ENCODE measurements at places on chromosomes 7 and 10.

GRCh38 chr10:114648368-114648767 is 9.7 kb downstream of the ABLIM1 start:
- DNase-seq = no peak

- DNase-seq = no peak
These were observed 75.3 kb upstream of the DNAAF5 start for GRCh38 chr7:651032-651728.

GRCh38 chr10:13722747-13723653 is 136.2 kb downstream of the PRPF18 start:
- no peak for DNase-seq

DNA sequence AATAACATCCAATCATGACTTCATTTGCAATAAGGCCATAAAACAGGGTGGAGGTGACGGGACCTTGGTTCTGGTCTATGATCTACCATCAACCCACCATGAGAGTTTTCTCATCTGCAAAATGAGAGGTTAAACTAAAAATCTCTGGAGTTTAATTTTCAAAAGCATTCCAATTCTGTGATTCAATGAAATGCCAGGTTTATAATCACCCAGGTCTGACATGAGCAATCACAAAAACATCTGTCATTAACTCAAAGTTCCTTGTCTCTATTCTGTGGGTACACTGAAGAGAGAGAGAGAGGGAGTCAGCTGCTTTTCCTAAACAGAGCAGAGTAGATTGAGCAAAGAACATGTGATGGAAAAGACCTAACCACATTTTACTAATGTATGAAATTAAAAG is 75.4 kb downstream of the NUDCD3 start:
- DNase-seq = no peak

DNA sequence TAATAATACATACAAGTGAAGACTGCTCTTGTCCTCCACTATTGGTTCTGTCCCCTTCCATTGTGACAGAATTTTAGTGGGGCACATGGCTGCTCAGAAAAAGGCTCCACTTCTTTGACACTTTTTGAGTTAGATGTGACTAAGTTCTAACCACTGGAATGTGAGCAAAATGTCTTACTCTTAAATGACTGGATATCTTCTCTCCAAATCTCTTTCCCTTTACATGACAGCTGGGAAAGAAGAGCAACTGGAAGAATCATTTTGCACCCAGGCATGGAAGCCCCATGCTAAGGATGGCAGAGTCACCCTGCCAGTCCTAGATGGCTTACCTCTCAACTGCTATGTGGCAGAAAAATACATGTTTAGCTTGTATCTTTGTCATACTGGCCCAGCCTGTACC is 97.7 kb downstream of the CACNA2D1 start:
- DNase-seq = no peak

DNA sequence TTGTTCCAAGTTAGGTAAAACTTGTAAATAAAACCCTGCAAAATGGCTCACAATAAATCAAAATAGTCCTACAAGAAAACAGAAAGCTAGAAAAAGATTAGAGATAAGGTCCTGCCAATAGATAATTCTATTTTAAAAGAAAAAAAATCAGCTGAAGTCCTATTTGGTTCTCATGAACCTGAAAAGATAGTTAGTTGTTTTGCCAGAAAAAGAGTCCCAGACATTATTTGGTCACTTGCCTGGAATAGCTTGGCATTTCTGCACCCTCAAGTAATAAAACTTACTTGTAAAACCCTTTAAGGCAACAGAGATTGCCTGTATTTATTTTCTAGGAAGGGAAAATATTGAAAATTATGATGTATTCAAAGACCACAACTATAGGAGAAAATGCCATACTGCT is 47.7 kb downstream of the LRRN3 start:
- no peak for DNase-seq

- no peak for DNase-seq
These were observed 294.7 kb upstream of the PITRM1 start for GRCh38 chr10:3467052-3467951.

DNA sequence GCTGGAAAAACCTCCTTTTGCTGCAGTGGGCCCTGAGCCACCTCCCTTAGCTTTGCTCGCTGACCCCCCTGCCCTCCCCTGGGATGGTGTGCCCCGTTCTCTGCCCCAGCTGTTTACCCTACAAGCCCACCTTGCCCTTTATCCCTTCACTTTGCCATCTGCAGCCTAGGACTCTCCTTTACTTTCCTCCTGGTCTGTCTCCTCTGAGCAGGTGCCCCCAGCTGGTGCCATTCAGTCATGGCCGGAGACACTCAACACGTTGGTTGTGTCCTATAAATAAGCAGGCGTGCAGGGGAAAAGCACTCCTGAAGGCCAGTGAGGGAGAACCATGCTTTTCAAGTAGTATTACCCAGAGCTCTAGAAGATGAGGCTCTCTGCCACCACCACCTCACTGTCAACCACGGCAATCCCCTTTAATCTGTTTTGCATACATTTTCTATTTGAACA is 6.1 kb downstream of the RASSF4 start:
- DNase-seq = no peak

DNA sequence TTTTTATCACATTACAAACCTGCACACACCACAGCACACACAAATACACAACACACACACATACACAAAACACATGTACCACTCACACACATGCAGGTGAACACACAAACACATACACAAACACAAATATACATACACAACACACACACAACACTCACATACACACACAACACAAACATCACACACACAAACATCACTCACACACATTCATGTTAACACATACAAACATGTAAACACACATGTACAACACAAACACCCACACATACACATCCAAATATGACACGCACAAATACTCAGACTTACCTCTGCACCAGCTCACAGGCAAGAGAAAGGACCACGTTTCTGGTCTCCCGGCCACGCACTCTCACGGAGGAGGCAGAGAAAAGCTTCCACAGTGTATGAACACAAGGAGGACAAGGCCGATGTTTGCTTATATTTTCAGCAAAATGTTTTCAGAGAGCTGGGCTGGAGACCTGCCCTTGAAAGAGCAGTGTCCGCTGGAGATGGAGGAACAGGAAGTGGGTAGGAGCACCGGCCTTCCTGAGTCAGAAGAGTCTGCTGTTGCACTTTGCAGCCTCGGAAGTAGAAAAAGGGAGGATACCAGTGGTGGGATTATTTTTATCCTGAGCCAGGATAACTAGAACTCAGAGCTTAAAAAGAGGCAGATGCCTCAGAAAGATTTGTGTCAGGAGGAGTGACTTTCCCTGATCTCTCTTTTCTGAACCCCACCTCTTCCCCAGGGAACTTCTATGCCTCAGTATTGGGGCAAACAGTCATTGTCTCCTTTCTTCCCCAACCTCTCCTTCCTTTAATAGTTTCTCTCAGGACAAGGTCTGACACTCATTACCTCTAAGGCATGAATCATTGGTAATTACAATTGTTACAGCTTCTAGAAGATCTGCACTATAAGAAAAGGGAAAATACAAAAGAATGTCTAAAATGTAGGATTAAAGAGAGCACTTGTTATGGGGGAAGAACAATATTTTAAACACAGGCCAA is at the start of gene GIMAP6:
Gene GIMAP6, minus strand, starts transcription at position 520 of the 999 bp plus-strand sequence. CDS start 2,243 bp downstream, outside the sequence.
- DNase-seq = peak; percentile 11

DNA sequence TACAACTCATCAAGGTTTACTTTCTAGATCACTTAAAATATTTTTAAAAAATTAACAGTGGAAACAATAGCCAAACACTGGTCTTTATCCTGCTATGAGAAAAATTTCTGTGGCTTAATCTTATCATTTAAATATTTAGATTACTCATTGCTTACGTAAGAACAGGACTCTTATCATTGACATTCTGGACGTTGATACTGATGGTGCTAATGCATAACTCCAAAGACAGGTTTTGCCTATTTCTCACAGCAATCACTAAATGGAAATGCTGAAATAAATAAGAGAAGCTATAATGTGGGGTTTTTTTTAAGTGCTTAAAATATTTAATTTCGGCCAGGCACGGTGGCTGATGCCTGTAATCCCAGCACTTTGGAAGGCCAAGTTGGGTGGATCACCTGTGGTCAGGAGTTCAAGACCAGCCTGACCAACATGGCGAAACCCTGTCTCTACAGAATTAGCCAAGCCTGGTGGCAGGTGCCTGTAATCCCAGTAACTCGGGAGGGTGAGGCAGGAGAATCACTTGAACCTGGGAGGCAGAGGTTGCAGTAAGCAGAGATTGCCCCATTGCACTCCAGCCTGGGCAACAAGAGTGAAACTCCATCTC is 195.0 kb downstream of the HGF start:
- DNase-seq = no peak

GRCh38 chr10:6014241-6014761 is 37.0 kb upstream of the IL15RA start:
- peak; percentile 79 for DNase-seq

DNA sequence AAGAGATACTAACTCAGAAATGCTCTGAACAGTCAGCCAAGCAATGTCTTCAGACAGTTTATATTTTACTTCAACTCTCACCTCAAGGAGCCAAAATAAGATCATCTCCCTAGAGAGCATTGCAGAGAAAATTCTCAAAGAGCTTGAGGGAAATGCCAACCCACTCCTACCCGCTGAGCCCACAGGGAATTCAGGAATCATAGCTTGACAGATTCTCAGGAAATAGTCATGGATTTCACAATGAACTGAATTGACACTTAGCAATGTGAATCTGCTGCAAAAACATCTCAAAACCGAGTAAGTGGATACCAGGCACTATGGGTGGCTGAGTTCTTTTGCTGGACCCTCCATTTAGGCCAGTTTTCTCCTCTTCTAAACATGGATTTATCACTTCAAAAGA is 9.8 kb upstream of the PLAC9 start:
- no peak for DNase-seq

- DNase-seq = no peak
These were observed 150.6 kb downstream of the TPST1 start for GRCh38 chr7:66355756-66356155.

DNA sequence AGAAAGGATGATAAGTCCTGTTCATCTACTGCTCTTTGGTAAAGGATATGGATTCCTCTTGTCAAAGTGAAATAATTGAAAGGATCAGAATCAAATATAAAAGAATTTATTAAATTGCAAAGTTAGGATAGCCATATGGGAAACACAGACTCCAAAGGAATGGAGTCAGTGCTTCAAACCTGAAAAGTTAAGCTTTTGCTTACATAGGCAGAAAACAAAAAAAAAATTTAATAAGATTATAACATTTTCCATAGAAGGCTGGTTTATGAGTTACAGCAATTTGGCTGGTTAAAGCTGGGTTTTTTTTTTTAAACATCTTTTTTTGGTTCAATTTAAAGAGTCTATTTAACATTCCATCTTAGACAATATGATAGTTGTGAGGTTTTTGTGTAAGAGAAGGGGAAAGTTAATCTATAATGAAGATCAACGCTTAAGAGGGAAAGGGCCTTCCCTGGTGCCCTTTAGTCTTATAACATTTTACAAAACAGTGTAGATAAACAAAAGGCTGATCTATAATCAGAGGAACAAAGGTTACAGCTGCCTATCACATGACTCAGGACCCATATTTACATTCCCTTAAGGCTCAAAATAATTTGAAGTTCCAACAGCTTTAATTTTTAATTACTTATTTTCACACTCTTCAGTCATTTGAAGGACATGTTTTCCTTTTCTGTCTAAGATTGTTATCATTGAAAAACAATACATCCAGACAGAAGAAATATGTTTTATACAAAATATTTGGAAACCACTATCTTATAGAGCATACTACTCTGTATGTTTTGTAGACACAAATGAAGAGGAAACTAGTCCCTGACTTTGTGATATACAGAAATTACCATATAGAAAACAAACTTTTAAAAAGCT is 234.3 kb upstream of the MBL2 start:
- DNase-seq = no peak
